ENCODE measurements at places on chromosomes 11 and 22. TPM values are rescaled to one million over a fixed set of nuclear protein-coding genes. Genes with fewer than 3 reads are reported as not detected.

Gene CRYBA4
- total RNA-seq, result 1.3 TPM

Gene CELSR1
- 4.9 TPM for total RNA-seq

Gene OR52I1
- total RNA-seq, result not detected

Gene SCGB1D2
- total RNA-seq, result not detected

Gene SAMM50
- 64.2 TPM for total RNA-seq

Gene VSIG10L2
- total RNA-seq, result not detected

Gene TNRC6B
- total RNA-seq, result 63.7 TPM

Gene CREB3L1
- total RNA-seq, result 0.17 TPM

Gene POU2AF1
- 285 TPM for total RNA-seq

Gene ARFIP2
- total RNA-seq, result 49.0 TPM

DNA sequence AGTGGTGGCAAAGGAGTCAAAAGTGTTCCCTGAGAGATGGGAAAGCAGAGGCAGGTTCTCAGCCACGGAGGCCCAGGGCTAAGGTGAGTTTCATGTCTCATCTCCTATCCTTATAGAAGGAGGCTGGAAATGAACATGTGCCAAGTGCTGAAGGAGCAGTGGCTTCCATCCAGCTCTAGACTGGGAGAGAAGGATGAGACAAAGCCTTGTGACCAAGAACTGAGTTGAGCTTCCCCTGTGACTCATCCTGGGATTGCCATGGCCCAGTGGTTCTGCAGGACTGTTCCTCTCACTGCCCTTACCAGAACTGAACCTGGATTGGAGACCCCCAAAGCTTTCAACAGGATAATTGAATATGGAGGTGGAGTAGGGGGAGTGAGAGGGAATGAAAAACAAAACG, 16.7 kb upstream of the OR9Q1 start:
- DNase-seq, result no peak

GRCh38 chr11:86214710-86215109, 29.8 kb upstream of the EED start:
- DNase-seq, result no peak

DNA sequence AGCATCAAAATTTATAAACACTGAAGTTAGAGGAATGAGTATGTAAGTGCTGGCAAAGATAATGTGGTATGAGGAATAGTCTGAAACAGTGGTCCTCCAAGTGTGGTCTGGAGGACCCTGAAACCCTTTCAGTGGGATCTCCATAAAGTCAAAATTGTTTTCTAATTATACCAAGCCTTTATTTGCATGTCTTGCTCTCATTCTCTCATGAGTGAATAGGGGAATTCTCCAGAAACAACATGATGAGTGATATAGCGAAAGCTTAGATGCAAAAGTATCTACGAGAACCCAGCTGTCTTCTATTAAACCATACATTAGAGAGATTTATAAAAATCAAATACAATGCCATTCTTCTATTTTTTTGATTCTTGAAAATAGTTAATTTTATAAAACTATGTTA, 145.0 kb upstream of the RAG2 start:
- DNase-seq, result no peak

GRCh38 chr22:24357547-24357946, 69.9 kb upstream of the ADORA2A start:
- no peak for DNase-seq

- no peak for DNase-seq
Measured at GRCh38 chr11:24163146-24163545, 333.7 kb upstream of the LUZP2 start.

DNA sequence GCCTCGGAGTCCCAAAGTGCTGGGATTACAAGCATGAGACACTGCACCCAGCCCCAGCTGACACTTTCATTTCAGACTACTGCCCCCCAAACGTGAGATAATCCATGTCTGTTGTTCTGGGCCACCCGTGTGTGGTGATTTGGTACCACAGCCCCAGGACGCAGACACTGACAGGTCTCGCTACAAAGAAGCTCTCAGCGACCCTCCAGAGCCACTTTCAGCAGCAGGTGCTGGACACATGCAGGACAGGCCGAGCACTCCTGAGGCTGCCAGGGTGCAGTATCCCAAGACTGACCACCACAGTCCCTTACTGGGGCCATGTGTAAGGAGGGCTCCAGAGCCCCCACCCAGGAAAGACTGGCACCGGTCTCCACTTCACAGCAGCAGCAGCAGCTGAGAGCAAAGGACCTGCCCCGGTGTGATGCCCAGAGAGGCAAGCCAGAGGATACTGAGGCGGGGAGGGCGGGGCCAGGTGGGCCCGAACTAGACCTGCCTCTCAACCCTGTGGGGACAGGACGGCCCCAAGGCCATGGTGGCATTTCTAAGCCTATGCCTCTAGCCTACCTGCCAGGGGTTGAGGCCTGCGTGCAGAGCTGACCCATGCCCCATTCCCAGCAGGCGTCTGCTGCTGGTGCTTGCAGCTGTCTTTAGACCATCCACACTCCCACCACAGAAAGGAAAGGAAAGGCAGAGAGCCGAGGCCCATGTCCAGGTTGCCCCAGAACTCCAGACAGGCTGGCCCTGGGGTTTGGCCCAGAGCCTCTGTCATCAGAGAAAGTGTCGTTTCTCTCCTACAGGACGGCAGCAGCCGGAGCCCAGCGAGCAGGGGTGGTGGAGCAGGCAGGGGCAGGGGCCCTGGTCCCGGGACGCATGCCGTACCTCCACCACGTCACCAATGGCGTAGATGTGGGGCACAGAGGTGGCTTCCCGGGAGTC, 28.0 kb upstream of the GNB1L start:
- DNase-seq, result no peak

- DNase-seq, result no peak
Measured at GRCh38 chr22:19527861-19528417, 3.7 kb upstream of the CLDN5 start.

DNA sequence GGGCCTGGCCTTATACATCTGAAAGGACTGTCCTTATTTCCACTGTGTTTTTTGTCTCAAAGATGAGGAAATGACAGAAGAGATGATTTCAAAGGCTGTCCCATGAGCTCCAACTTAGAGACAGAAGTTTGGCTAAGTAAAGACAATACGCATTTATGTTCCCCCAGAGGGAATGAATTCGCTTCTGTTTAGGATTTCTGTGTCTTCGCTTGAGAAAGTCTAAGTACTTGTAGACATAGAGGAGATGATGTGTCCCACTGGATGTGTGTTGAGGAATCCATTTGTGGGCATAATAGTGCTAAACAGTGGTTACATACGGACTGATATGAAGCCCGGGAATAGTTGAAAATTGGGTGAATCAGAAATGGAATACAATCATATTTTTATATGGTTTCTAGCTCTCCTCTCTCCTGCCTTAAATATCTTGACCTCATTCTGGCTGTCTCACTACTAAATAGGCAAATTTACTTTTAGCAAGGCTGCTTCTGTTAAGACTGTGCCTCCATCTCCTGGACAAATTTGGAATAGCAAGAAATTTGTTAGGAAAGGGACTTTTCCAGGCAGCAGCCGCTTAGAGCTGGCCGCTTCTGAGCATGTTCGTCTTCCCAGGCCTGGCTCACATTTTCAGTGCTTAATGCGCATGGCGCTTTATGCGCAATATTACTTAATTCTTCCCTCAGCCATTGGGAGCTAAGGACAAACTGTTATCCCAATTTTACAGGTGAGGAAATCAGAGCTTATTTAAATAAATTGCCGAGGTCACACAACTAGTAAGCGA, 1.9 kb upstream of the PEX26 start:
- DNase-seq, result peak; percentile 90

- DNase-seq, result no peak
Measured at GRCh38 chr11:2652333-2653197, 47.2 kb downstream of the KCNQ1OT1 start.

- DNase-seq, result peak; percentile 69
Measured at GRCh38 chr11:2443881-2444820, at the start of gene TRPM5. Gene TRPM5 (minus strand): TSS chr11:2444514. CDS start chr11:2423036, 21,478 bp downstream.

DNA sequence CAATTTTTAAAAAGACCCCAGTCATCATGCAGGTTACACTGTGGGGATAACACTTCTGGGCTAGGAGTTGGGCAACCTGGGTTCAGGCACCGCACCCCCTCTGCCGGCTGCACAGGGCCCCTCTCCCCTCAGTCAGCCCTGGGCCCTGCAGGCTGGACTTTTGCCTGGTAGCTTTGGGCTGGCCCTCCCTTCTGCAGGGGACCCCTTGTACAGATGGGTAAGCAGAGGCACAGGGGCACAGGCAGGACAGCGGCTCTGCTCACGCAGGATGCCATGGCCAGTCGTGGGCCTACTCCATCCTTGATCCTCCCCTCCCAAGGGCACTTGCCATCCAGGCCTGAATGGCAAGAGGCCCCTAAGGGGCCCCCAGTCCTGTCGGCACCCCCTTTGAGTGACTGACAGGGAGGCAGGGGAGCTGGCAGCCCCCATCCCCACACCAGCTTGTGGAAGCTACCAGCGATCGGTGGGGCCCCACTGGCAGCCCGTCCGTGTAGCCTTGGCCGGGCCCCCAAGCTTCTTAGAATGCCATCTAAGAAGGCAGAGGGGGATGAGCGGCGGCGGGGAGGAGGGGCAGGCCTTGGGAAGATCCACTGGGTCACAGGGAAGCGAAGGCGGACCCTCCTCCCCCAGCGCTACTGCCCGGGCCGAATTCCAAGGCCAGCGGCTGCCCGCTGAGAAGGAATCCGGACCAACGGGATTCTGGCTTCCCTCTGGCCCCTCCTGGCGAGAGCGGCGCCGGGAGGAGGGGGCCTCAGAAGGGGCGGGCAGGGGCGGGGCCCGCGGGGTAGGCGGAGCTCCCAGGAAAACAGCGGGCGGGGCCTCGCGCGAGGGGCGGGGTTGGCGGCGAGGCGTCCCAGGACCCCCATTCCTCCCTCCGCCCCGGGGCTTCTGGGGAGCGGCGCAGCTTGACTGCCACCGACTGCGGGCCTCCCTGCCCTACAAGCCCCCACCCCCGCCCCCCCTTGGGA, 6.8 kb upstream of the CHKA start:
- no peak for DNase-seq

GRCh38 chr11:2758751-2759150, 59.0 kb upstream of the KCNQ1OT1 start:
- DNase-seq, result no peak

GRCh38 chr22:30444632-30445437, 19.3 kb downstream of the MTFP1 start:
- peak; percentile 76 for DNase-seq

DNA sequence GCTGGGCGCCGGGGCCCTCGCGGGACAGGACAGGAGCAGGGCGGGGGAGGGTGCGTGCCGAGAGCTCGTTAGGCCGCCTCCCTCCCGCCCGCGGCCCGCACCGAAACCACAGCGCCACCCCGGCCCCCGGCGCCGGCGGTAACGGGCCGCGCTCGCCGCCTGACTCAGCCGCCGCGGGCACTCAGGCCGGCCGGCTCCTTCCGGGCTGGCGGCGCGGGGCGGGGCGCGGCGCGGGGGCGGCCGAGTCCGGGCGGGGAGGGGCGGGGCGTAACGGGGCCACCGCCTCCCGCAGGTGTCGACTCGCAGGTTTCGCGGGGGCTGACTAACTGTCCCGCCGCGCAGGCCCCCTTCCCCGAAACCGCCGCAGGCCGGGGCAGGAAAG, at the start of gene AP5B1:
TSS of gene AP5B1 (minus strand) at position 207 of the 382 bp plus-strand sequence. CDS start 385 bp downstream, outside the sequence.
- DNase-seq, result peak; percentile 75

GRCh38 chr11:83827520-83827919, 541.4 kb upstream of the CCDC90B start:
- no peak for DNase-seq

GRCh38 chr11:944711-945470, 19.2 kb downstream of the AP2A2 start:
- no peak for DNase-seq

GRCh38 chr11:108819957-108820356, 155.1 kb downstream of the DDX10 start:
- DNase-seq, result no peak

DNA sequence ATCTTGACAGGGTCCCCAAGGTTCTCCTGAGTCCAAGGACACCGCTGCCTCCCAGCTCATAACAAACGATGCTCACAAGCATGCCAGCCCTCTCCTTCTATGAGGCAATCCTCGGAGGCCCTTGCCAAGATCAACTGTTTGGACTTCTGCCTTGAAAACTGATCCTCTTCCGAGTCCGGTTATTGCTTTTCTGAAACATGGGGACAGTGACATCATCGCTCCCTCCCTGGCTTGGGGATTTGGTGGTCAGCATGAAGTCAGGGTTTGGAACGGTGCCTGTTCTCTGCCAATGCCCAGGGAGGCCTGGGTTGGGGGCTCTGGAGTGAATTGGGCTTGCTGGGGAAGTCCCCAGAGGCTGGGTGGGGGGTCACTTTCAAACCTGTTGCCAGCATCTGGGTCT, 149.3 kb downstream of the FBXO7 start:
- no peak for DNase-seq

DNA sequence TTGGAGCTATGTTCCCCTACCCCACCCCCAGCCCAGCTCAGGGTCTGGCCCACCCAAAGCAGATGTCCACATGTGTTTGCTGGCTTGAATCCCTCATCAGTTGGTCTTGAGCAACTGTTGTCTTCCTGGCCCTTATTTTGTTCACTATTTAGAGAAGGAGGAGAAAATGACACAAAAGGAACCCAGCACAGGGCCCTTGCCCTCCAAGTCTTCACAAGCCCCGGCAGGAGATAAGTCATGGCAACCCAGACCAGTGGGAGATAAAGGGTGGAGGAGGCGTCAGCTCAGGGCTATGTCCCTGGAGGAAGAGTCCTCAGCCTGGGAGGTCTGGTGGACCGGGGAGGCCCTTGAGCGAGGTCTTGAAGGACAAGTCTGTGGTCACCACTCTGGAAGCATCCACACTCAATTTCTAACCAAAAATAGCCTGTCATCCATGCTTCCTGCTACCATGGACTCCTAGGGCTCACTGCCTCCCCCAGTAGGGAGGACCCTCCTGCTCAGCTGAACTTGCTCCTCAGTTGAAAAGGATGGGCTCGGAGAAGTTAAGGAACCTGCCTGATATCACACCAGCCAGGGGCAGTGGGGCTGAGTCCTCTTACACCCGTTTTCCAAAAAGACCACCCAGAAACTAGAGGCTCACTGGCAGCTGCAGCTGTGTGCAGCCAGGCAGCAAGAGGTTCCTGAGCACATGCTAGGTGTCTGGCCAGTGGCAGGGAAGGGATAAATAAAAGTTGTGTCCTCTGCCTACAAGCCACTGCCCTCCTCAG, 1.8 kb upstream of the RAB3IL1 start:
- peak; percentile 19 for DNase-seq

DNA sequence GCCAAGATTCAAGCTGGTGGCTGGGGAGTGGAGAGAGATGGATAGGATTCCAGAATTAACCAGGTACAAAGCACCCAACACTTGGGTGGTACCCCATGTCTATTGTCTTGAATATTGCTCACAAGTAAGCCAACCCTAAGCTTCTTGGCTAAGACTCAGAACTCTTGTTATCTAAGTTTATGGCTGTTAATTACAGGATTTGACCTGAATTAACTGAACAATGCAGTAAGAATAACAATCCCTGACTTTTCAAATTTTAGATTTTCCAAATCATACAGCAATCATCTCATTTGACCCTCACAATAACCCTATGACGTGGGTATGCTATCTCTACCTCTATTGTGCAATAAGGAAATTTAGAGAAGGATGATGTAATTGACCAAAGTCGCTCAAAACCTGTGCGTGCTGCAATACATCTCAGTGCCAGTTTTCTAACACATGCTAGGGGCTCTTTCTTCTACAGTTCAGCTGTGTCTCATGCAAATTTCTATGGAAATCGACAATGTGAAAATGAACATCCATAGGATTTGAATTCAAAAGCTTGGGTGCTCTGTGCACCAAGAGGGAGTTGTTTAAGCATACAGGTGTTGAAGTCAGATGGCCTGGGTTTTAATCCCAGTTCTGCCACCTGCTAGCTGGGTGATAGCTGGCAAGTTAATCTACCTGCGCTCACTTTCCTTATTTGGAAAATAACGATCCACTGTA, 40.1 kb upstream of the APLNR start:
- DNase-seq, result no peak

GRCh38 chr11:128471138-128471661, 116.2 kb downstream of the ETS1 start:
- peak; percentile 96 for DNase-seq

Data from OCI-LY7 (cell line).